ENCODE measurements at places on chromosomes 1 and 21. TPM values are rescaled to one million over a fixed set of nuclear protein-coding genes. Genes with fewer than 3 reads are reported as not detected.

Gene RIPK4
- total RNA-seq = 0.45 TPM

DNA sequence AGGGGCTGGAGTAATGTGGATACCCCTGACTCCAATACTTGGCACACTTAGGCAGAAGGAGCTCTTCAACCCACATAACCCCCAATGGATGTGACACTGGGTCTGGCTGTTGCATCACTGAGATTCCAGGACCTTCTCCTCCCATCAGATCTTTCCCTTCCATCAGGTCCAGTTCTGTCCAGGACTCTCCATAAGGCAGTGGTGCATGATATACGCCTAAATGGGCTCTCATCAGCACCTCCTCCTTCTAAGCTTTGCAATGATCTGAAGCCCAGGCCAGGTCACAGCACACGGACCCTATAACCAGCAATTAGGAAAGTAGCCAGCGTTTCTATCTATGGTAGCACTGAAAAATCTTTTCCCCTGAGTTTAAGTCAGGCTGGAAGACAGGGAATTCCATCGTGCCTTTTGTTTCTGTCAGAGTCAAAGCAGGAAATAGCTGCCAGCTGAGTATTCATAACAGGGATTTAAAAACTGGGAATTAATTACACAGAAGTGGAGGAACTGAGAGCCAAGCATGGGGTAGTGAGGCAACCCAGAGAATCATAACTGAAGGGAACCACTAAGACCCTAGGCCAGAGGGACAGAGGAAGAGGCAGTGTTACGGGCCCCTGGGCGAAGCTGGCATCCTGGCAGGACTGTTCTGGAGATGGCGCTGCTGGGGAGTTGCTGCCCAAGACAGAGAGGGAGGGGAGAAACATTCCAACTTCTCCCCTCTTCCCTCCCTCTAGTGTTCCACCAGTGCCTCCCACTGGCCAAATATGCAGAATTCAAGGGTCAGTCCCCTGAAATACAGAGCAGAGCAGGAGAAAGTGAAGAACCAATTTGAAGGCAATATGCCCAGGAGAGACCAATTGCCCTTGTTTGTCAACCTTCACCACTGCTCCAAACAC lies 37.5 kb upstream of the HOOK1 start:
- peak; percentile 31 for DNase-seq

Gene CACHD1
- 11.6 TPM for total RNA-seq

Gene PLPPR4
- 2.8 TPM for total RNA-seq

DNA sequence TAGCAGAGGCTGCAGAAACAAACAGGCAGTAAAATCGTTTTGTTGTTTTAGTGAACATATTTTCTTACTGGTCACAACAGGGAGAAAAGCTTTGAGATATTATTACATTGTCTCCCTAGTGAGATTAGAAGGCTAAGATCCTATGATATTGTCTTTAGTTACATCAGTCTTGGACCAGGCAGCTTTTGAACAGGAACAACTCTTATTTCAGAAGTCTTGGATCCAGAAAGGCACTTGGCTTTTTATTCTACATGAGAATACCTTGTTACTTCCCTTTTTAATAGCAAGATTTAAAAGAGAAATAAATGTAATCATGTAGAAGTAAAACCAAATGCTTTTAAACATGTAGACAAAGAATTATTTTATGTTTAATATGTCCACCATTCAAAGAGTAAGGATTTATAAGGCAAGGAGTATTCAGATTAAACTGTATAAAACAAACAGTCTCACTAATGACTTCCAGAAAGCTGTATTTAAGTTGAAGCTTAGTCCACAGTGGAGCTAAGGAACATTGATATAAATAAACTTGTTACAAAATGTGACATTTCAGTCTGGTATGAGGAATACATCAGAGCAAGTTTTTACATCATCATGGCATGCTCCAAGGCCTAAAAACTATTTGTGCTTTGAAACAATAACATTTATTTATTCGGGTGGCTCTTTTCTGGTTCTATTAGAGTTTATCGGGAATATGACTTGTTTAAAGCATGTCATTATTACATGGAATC lies 72.2 kb downstream of the PHTF1 start:
- DNase-seq = peak; percentile 54

Gene PSMB2
- total RNA-seq = 22.1 TPM

GRCh38 chr1:193141804-193142203 lies 20.0 kb downstream of the CDC73 start:
- DNase-seq = no peak

- DNase-seq = no peak
These were observed 502.5 kb upstream of the ADGRL2 start for GRCh38 chr1:81298266-81298665.

DNA sequence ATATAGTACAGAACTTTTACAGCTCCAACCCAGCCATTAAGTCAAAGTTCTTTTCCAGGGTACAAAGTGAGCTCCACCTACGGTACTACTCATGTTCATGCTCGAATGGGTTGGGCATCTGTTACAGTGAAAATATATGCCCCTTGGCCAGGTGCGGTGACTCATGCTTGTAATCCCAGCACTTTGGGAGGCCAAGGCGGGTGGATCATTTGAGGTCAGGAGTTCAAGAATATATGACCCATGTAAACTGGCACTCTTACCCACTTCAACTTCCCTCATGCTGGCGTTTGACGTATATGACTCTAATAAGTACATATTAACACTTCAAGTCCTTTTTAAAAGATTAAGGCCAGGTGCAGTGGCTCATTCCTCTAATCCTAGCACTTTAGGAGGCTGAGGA lies 71.3 kb upstream of the PKN2 start:
- no peak for DNase-seq

DNA sequence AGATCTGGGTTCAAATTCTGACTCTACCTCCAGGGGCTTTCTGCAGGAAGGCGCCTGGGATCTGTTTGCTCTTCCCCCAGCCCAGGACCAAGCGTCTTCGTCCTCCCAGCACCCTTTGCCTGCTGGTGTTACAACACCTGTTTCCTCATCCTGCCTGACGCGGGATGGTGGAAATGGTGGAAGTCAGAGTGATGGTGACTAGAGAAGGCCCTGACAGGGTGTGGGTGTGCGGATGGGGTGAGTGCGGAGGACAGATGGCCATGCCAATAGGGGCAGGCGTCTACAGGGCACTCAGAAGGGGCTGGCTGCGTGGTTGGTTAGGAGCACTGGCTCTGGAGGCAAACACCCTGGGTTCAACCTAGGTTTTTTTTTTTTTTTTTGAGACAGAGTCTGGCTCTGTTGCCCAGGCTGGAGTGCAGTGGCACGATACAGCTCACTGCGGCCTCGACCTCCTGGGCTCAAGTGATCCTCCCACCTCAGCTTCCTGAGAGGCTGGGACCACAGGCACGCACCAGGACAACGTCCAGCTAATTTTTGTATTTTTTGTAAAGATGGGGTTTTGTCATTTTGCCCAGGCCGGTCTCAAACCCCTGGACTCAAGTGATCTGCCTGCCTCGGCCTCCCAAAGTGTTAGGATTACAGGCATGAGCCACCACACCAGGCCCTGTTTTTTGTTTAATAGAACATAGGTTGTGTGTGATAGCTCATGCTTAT lies 1.5 kb downstream of the THEMIS2 start:
- no peak for DNase-seq

DNA sequence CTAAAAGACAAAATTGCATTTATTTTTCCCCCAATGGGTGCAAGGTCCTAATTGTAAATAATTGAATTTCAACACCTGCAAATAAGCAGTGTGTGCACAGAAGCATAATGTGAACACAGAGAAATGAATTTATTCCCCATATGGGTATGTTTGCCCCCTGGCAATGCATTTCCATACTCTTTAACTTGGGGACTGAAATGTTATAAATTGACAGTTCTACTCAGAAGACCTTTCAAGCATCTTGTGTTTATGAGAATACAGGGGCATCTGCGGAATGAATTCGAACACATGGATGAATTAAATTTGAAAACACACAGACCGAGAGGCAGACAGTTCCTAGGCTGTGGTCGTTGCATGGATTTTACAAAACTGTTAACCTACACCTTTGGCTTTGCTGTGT lies 3.5 kb downstream of the PBX1 start:
- no peak for DNase-seq
